ENCODE measurements at places on chromosomes 4 and X.

DNA sequence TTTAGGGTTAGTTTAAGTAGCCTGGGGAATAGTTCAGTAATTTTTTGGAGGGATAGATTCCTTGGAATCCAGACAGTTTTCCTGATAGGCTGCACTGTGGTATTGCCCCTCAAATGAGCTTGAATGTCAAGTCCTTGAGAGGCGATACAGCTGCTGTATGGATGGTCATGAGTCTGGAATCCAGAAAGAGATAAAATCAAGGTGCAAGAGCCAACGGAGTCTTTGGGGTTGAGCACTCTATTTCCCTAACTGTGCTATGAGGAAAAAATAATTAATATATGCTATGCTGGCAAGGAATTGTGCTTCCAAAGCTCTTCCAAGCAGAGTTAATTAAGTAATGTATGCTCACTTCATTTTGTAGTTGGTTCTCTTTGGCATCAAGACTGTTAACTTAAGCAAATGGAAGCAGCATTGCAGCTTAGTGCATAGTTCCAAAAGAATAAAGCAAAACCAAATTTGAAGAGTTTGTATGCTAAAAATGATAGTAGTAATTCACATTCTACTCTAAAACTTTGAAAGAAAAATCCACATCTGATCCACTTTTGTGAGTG lies 48.8 kb downstream of the LIMCH1 start:
- DNase-seq = no peak

GRCh38 chrX:143994206-143994605 lies 110.3 kb downstream of the UBE2NL start:
- DNase-seq = no peak

DNA sequence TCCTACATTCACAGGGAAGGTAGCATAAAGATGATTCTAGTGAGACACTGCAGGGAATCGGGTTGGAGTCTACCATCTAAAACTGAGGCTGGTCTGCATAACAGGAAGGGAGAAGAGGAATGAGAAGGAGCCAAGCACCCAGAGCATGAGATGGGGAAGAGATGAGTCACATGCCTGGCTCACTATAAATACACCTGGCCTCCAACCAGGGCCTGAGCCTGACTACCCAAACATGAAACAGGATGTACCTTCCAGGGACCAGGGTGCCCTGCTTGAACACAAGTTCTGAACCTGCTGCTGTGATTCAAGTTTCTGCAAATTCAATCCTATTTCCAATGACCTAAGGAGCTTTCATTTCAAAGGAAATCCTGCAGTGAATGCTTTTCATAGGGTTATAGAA lies 24.9 kb downstream of the CD99L2 start:
- DNase-seq = peak; percentile 50

DNA sequence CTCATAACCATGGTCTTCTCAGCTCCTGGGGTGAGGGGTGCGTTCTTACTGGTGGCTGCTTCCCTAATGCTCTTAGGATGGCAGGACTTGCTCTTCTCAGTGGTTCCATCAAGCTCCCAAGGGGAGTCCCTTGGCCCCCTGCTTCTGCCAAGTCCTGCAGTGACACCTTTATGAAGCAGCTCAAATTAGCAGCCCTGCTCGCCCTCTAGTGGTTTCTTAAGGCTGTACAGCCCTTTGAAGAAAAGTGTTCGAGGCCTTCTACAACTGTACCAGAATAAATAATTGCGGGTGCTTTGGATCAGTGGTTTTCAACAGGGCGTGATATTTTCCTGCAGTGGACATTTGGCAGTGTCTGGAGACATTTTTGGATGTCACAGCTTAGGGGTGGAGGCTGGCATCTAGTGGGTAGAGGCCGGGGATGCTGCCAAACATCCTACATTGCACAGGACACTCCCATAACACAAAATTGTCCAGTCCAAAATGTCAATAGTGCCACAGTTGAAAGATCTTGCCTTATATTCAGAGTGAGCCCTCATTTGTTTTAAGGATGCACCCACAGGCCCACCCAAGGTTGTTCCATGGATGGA lies 204.7 kb upstream of the S100G start:
- peak; percentile 38 for DNase-seq

DNA sequence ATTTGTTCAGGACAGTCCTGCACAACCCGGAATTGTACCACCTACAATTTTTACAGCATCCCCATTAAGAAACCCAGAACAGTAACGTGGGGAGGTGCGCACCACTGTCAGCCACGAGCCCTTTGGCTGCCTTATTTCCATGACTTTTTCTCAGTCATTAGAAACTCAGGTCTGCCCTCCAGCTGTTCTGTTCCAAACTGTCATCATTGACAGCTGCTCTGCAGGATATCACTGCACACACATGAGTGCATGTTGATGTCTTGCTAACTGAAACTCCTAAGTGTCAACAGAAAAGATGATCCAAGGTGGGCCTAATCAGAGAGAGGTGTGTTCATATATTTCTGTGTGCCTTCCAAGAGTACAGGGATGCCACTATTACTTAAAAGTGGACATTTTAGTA lies 123.4 kb downstream of the PARM1 start:
- DNase-seq = no peak

DNA sequence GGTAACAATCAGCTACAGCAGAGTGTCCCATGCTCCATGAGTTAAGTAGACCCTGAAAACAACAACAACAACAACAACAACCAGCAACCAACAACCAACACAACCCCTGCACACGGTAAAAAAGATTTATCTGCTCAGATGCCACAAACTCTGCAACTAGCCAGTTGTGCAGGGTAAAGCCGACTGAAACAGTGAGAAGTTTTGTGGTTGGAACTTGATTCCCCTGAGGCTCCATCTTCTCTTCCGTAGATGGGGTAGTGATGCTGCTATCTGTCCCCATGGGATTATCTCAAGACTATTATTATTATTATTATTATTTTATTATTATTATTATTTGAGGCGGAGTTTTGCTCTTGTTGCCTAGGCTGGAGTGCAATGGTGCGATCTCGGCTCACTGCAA lies 50.6 kb upstream of the RAPGEF2 start:
- peak; percentile 40 for DNase-seq

DNA sequence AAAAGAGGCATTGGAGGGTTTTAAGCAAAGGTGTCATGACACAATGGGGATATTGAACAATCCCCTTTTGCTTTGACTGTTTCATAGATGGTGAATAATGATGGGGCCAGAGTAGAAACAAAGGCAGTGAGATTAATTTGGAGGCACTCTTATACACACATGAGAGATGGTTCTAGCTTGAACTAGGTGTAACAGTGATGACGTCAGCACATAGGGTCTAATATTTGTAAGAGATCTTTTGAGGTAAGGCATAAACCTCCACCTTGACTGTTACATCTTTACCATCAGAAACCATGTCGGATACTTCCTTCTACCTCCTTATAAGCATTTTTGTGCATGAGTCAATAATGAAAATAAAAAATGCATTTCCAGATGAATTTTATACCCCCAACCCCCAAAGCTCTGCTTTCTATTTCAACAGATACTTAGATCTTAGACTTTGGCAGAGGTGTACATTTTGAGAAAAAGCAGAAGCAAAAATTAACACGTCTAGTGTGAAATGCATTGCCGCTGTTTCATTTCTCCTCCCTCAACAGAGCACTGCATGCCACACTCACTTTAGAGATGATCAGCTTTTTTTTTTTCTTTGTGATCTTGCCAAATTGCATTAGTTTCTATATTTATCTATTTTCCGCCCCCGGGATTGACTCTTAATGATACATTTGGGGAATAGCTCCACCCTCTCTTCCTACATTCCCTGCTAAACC lies 87.2 kb downstream of the HS3ST1 start:
- DNase-seq = no peak

Measured in MM.1S (cell line).